Nasal cavity respiratory epithelium epithelial cell of viscerocranial mucosa (primary cell): ENCODE measurements at places on chromosomes 5 and 9. TPM values are rescaled to one million over a fixed set of nuclear protein-coding genes. Genes with fewer than 3 reads are reported as not detected.

The PTGS1 gene
- 0.28 and 0.34 TPM in 2 replicates for total RNA-seq

The LOX gene
- 0.34 and 17.3 TPM in 2 replicates for total RNA-seq

The SLC46A2 gene
- not detected in 2 replicates for total RNA-seq

The PTGR1 gene
- 49.9 and 57.2 TPM in 2 replicates for total RNA-seq

The GDNF gene
- under 0.01 and 0.07 TPM in 2 replicates for total RNA-seq

The SPATA31C1 gene
- not detected in 2 replicates for total RNA-seq

The TMEM215 gene
- total RNA-seq = not detected in 2 replicates

The CCNI2 gene
- total RNA-seq = 0.28 TPM in 1 of 2 replicates, not detected in the other

The PCDHGA1 gene
- under 0.01 and 0.43 TPM in 2 replicates for total RNA-seq

The TMEFF1 gene
- total RNA-seq = 0.21 and 0.34 TPM in 2 replicates

The NRG2 gene
- under 0.01 and 0.07 TPM in 2 replicates for total RNA-seq

The CD274 gene
- total RNA-seq = 20.2 and 56.0 TPM in 2 replicates

The NACC2 gene
- total RNA-seq = 8.2 and 24.5 TPM in 2 replicates

The PCDHGA2 gene
- 0.34 and 1.00 TPM in 2 replicates for total RNA-seq

The ANKRD31 gene
- 0.21 and 0.34 TPM in 2 replicates for total RNA-seq

The SLC6A18 gene
- not detected in 2 replicates for total RNA-seq

The WDR38 gene
- total RNA-seq = not detected in 2 replicates

The PCDHB11 gene
- total RNA-seq = 0.34 and 0.85 TPM in 2 replicates

The CYLC2 gene
- not detected in 2 replicates for total RNA-seq

The RASEF gene
- 3.4 and 20.9 TPM in 2 replicates for total RNA-seq

The SLC36A2 gene
- total RNA-seq = not detected in 2 replicates

The TUSC1 gene
- total RNA-seq = 14.3 and 15.7 TPM in 2 replicates

The RNF183 gene
- total RNA-seq = 0.50 TPM in 1 of 2 replicates, not detected in the other

The ZNF354C gene
- 3.4 and 7.8 TPM in 2 replicates for total RNA-seq

The PCDHGA5 gene
- under 0.01 and 0.64 TPM in 2 replicates for total RNA-seq

The RANBP17 gene
- 5.5 and 14.3 TPM in 2 replicates for total RNA-seq

The SH3TC2 gene
- total RNA-seq = 5.1 and 6.0 TPM in 2 replicates

The ACTBL2 gene
- 0.50 TPM in 1 of 2 replicates, not detected in the other for total RNA-seq

The PITX1 gene
- 84.1 and 191 TPM in 2 replicates for total RNA-seq

The CBY3 gene
- total RNA-seq = 0.34 TPM in 1 of 2 replicates, not detected in the other

The ARL10 gene
- 3.4 and 9.6 TPM in 2 replicates for total RNA-seq

The SLC34A3 gene
- under 0.01 TPM in 1 of 2 replicates, not detected in the other for total RNA-seq

The SOWAHA gene
- not detected in 2 replicates for total RNA-seq

The SLC1A1 gene
- total RNA-seq = 0.68 and 1.8 TPM in 2 replicates

The PCSK1 gene
- under 0.01 TPM in 2 replicates for total RNA-seq

The PNPLA7 gene
- total RNA-seq = under 0.01 and 0.43 TPM in 2 replicates

The DNAJB5 gene
- 12.6 and 14.4 TPM in 2 replicates for total RNA-seq

The LCN15 gene
- total RNA-seq = not detected in 2 replicates

The EQTN gene
- total RNA-seq = 0.14 TPM in 1 of 2 replicates, not detected in the other

The C8G gene
- total RNA-seq = 0.28 TPM in 1 of 2 replicates, not detected in the other

The MOB3B gene
- total RNA-seq = 0.68 and 4.1 TPM in 2 replicates

The SPAAR gene
- total RNA-seq = 0.07 TPM in 1 of 2 replicates, not detected in the other

The ARSI gene
- total RNA-seq = 8.2 and 37.1 TPM in 2 replicates
